ENCODE measurements at places on chromosomes 4 and X. TPM values are rescaled to one million over a fixed set of nuclear protein-coding genes. Genes with fewer than 3 reads are reported as not detected.

Gene SLITRK4
- not detected for total RNA-seq

Gene RS1
- total RNA-seq = not detected

Gene SATL1
- total RNA-seq = 0.13 TPM

Gene EGFL6
- not detected for total RNA-seq

Gene MTMR8
- total RNA-seq = not detected

Gene MUC7
- not detected for total RNA-seq

Gene CFAP97
- 28.9 TPM for total RNA-seq

Gene CXCL1
- total RNA-seq = 0.45 TPM

Gene SMS
- 108 TPM for total RNA-seq

GRCh38 chrX:1455948-1456280 is 3.2 kb upstream of the ASMTL start:
- no peaks in the 10 kb centered on the region for H3K27me3 ChIP-seq
- no peaks in the 10 kb centered on the region for H3K4me1 ChIP-seq
- no peak overlapping the region for H3K4me3 ChIP-seq
- no peak for DNase-seq

- peaks cover 13% of the 10 kb centered on the region for H3K4me1 ChIP-seq
- no peak overlapping the region for H3K27ac ChIP-seq
These were observed 18.4 kb upstream of the CTSO start for GRCh38 chr4:155972098-155972497.

- H3K27ac ChIP-seq = no peak overlapping the region
- no peaks in the 10 kb centered on the region for H3K36me3 ChIP-seq
- DNase-seq = no peak
- no peaks in the 10 kb centered on the region for H3K4me1 ChIP-seq
- H3K27me3 ChIP-seq = no peaks in the 10 kb centered on the region
- no peak overlapping the region for H3K4me3 ChIP-seq
These were observed 230.0 kb downstream of the MAGEE1 start for GRCh38 chrX:76657499-76657898.

- DNase-seq = no peak
- no peaks in the 10 kb centered on the region for H3K27me3 ChIP-seq
- no peaks in the 10 kb centered on the region for H3K4me1 ChIP-seq
- no peaks in the 10 kb centered on the region for H3K36me3 ChIP-seq
These were observed 621.8 kb downstream of the TMA16 start for GRCh38 chr4:164116286-164116685.

GRCh38 chrX:45774961-45775360 is 574.3 kb upstream of the DIPK2B start:
- H3K27ac ChIP-seq = peak overlapping the region; percentile 6
- no peaks in the 10 kb centered on the region for H3K27me3 ChIP-seq
- no peak overlapping the region for H3K4me3 ChIP-seq
- no peaks in the 10 kb centered on the region for H3K36me3 ChIP-seq

DNA sequence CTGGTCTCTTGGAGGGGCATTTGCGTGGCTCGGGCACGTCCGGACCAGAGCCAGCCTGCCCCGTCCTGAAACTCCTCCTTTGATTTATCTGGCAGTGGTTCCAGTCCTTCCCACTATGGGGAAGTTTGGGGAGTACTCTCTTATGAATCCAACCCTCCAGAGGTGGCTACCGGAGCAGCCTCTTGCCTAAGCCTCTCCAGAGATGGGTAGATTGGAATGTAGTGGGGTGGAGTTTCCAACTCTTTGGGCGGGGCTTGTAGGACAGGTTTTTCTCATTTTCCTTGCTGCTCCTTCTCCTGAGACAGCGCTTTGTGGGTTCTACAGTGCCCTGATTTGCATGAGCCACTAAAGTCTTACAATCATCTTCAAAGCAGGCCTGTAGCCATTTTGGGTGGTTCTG is 60.1 kb upstream of the XAGE1B start:
- no peaks in the 10 kb centered on the region for H3K4me1 ChIP-seq
- peak; percentile 10 for DNase-seq
- H3K36me3 ChIP-seq = no peaks in the 10 kb centered on the region
- no peak overlapping the region for H3K4me3 ChIP-seq

DNA sequence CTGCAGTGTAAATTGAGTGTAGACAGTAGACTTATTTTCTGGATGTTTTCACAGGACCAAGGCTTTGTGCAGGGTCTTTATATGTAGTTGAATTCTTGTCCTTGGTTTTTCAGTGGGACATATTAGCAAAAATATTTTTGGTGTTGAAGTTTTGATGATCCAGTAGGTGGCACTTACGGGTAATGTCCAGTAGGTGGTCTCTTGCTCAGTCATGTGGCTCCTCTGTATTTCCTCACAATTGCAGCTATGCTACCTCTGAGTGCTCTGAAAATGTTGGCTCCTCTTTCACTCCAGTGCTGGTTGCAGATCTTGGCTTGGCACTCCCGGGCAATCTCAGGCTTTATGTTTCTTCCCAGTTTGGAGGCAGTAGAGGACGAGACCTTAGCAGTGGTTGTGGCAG is 419.8 kb upstream of the AMOT start:
- H3K36me3 ChIP-seq = no peaks in the 10 kb centered on the region
- H3K27ac ChIP-seq = no peak overlapping the region
- H3K27me3 ChIP-seq = no peaks in the 10 kb centered on the region
- no peaks in the 10 kb centered on the region for H3K4me1 ChIP-seq
- H3K4me3 ChIP-seq = no peak overlapping the region

DNA sequence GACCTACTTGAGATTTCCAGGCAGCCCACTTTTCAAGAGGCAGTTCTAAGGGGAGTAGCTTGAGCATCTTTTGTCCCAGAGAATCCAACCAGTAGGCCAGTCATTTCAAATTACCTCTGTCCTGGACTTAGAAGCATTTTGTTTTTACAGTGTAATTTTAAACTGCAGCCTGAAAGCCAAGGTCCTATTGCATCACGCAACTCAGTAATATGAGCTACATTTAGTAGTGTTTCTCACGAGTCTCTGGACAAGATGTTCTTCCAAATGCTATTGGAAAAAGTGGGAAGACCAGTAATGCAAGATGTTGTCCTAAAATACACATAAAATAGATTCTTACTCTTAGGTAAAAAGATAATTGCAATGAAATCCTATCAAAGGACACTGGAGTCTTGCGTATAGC is 182.5 kb upstream of the ARX start:
- H3K27ac ChIP-seq = no peak overlapping the region
- no peak for DNase-seq
- no peak overlapping the region for H3K4me3 ChIP-seq
- H3K36me3 ChIP-seq = no peaks in the 10 kb centered on the region
- no peaks in the 10 kb centered on the region for H3K4me1 ChIP-seq
- H3K27me3 ChIP-seq = peaks cover 25% of the 10 kb centered on the region

DNA sequence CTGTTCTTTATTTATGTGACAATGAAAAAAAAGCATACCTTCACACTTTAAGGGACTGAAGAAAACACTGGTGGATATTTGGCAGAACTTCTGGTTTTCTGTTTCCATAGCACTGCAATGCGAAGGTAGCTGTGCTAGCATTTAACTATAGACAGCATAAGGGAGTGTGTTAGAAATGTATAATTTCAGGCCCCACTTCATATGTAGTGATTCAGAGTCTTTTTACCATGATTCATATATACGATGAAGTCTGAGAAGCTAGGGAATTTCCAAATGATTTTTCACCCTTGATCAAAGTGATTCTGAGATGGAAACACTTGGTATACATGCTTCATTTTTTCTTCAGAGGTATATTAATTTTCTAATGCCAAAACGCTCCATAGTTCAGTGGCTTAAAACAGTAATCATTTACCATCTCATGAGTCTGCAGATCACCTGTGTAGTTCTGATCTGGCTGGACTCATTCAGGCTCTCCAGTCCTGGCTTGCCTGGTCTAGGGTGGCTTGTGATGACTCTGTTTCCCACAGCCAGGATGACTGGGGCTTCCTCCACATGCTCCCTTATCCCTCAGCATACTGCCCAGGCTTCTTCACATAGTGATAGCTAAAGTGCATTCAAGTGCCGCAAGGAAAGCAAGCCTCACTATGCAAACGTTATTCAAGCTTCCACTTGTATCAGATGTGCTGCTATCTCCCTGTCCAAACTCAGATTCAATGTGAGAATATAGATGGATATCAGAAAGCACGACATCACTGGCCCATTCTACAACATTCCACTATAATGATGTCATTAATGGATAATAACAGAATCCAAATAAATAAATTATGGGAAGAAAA is 790.1 kb downstream of the TECRL start:
- H3K27me3 ChIP-seq = no peaks in the 10 kb centered on the region
- H3K27ac ChIP-seq = no peak overlapping the region
- H3K36me3 ChIP-seq = no peaks in the 10 kb centered on the region
- no peak overlapping the region for H3K4me3 ChIP-seq
- no peaks in the 10 kb centered on the region for H3K4me1 ChIP-seq

DNA sequence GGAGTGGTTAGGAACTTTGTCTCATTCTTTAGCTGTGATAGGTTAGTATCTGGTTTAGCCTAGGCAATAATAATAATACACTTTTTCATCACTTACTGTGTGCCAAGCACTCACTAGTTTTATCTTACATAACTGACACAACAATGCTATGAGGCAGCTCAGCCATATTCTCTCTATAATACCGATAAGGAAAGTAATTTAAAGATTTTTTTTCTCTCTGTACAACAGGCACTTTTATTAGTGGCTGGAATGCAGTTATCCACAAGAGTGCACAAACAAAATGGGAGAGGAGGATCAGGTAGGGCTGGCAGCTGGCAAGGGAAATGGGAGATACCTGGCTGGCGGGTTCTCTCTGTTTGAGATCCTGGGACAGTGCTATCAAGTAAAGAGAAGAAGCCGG is 7.6 kb downstream of the RELL1 start:
- no peak for DNase-seq
- no peaks in the 10 kb centered on the region for H3K27me3 ChIP-seq
- peaks cover 14% of the 10 kb centered on the region for H3K4me1 ChIP-seq
- no peak overlapping the region for H3K27ac ChIP-seq
- H3K4me3 ChIP-seq = no peak overlapping the region

- H3K27ac ChIP-seq = no peak overlapping the region
- no peak overlapping the region for H3K4me3 ChIP-seq
- no peaks in the 10 kb centered on the region for H3K36me3 ChIP-seq
- DNase-seq = no peak
- no peaks in the 10 kb centered on the region for H3K4me1 ChIP-seq
These were observed 32.4 kb upstream of the RHOH start for GRCh38 chr4:40164459-40164858.

DNA sequence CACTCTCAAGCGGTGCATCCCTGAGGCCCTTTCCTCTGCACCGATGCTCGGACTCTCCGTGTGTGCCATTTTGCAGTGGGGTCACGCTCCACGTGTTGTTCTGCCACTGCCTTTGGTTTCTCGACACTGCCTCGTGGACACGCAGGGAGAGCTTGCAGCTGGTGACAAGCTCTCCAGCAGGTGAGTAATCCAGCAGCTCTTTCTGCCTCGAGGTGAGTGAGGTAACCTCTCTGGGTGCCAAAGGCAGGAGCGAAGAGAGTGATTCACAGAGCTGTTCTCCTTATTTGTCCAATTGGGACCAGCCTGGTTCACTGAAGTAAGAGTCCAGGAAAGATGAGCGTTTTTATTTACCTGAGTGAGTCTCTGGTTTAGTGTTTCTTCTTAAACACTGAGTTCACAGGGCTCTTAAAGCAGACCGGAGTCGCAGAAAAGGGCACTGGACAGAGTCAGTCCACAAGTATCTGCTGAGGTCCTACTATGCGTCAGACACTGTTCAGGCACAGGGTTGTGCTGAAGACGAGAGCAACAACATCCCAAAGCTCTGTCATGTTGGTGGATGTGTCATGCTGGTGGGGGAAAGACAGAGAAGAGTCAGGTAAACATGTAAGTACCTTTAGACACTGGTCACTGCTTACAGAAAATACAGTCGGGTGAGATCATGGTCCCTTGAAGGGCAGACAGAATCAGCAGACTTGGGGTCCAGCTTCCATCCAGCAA is 61.8 kb downstream of the FHDC1 start:
- peaks cover 52% of the 10 kb centered on the region for H3K4me1 ChIP-seq
- no peak overlapping the region for H3K4me3 ChIP-seq
- no peak overlapping the region for H3K27ac ChIP-seq
- H3K27me3 ChIP-seq = no peaks in the 10 kb centered on the region
- no peak for DNase-seq

DNA sequence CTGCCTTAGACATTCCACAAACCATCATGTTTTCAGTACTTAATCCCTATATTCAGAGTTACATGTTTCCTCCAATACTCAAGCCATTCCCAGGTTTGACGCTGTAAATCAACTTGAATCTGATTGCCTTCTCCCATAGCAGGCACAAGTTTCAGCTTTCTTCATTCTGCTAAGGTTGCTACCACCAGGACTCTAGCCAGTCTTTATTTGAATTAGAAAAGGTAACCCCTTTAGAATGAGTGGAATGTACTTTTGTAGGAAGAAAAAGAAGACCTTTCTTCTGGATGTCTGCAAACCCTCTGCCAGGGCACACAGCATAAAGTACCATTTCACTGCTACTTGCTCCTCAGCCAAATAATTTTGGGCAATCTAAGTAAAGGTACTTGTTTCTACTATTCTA is 10.7 kb upstream of the RBMXL3 start:
- H3K4me1 ChIP-seq = no peaks in the 10 kb centered on the region
- H3K27ac ChIP-seq = no peak overlapping the region
- no peak for DNase-seq
- H3K27me3 ChIP-seq = peaks cover 7% of the 10 kb centered on the region
- no peaks in the 10 kb centered on the region for H3K36me3 ChIP-seq

- H3K27ac ChIP-seq = peak overlapping the region; percentile 40
- peak; percentile 71 for DNase-seq
These were observed 50.5 kb upstream of the NDST3 start for GRCh38 chr4:117983541-117984365.

GRCh38 chrX:96102997-96103396 is 581.6 kb upstream of the DIAPH2 start:
- no peaks in the 10 kb centered on the region for H3K36me3 ChIP-seq
- no peak overlapping the region for H3K4me3 ChIP-seq
- DNase-seq = no peak
- no peaks in the 10 kb centered on the region for H3K27me3 ChIP-seq
- H3K27ac ChIP-seq = no peak overlapping the region

DNA sequence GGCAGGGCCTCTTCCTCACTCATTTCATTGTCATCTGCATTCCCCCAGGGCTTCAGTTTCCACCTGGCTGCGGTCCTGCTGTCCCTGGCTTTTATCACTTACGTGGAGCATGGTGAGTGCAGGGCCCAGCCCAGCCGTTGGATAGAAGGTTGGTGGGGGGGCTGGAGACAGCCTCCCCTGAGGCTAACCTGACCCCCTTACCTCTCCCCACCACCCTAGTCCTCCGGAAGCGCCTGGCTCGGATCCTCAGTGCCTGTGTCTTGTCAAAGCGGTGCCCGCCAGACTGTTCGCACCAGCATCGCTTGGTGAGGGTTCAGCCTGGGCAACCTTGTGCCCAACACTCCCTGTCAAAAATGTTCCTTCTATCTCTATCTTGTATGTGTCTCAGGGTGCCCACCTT is 5.8 kb upstream of the EBP start:
- no peaks in the 10 kb centered on the region for H3K27me3 ChIP-seq
- H3K4me3 ChIP-seq = no peak overlapping the region
- H3K36me3 ChIP-seq = no peaks in the 10 kb centered on the region
- no peaks in the 10 kb centered on the region for H3K4me1 ChIP-seq

DNA sequence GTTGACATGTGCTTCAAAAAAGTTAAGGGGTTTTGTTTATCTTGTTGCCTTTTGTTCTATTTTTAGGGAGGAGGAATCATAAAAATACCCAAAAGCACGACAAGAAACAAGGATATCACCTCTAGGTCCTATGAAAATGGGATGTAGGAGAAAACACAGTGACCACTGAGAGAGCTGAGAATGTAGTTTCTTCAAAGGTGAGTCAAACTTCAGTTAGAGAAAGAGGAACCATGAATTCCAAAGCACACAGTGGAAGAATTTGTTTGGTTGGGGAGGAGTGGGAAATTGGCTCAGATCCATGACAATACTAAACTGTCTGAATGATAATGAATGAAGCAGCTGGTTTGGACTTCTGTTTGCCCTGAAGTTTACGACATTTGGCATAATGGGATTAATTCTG is 19.1 kb upstream of the FRYL start:
- no peak overlapping the region for H3K4me3 ChIP-seq
- no peaks in the 10 kb centered on the region for H3K4me1 ChIP-seq
- no peaks in the 10 kb centered on the region for H3K36me3 ChIP-seq
